GOT3 (cell line): ENCODE measurements at places on chromosomes 2 and 18.

- no peak for DNase-seq
These were observed 8.3 kb upstream of the WNT6 start for GRCh38 chr2:218851286-218851685.

DNA sequence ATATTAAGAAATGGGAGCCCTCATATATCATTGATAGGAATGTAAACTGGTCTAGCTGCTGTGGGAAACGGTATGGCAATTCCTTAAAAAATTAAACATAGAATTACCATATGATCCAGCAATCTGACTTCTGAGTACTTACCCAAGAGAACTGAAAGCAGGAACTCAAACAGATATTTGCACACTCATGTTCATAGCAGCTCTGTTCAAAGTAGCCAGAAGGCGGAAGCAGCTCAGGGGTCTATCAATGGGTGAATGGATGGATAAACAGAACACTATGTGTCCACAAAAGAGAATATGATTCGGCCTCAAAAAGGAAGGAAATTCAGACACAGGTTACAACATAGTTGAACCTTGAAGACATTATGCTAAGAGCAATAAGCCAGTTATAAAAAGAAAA, 135.7 kb upstream of the NDUFV2 start:
- no peak for DNase-seq

DNA sequence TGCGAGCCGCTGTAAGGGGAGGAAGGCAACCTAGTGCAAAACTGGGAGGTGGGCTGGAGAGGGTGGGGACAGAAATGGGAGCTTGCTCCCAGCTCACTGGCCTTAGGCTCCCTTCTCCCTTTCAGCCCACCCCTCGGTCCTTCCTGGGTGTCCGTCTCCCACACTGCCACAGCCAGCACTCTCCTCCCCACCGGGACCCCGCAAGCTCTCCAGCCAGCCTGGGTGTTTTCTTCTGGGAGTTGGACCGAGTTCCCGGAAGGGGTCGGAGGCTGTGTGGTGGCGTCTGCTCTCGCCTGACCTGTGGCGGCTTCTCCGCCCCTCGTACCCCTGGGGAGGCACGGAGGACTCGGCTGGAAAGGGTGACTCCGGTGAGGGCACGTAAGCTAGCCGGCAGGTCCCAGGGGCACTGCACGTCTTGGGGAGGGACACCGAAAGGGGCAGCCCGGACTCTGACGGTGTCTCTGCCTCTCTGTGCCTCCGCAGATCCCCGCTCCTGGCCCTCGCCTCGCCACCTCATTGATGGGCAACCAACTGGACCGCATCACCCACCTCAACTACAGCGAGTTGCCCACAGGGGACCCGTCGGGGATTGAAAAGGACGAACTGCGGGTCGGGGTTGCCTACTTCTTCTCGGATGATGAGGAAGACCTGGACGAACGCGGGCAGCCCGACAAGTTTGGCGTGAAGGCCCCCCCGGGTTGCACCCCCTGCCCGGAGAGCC, 1.1 kb downstream of the LRATD1 start:
- DNase-seq: no peak

DNA sequence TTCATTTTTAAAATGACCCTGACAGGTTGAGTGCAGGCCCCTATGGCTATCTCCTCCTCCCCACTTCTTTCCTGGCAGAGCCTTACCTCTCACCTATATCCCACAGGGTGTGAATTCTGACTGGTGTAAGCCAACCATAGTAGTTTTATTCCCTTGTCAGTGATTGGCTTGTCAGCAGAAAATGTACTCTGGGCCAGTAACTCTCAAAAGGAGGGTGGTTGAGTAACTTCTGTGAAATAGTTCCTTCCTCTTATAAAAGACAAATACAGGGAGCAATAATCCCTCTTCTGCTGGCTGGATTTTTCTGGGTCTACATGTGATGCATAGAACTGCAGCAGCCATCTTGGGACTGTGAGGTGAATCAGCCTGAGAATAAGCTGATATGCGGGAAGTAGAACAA, 83.4 kb downstream of the RAPH1 start:
- DNase-seq: no peak

DNA sequence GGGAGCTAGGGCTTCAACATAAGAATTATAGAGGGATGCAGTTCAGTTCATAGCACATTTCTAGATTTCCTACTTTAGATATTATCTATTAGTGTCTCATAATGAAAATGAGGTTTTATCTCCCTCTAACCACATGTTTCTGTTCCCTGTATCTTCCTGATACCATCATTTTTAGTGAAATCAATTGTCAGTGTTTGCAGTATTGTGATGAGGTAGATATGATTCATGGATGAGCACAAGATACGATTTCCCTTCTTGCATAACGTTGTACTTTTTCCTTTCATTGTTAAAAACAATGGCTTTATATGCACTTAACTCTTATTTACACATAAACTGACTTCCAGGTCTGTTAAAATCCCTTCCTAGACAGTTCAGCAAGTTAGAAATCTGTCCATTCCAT, 211.4 kb downstream of the ZBTB7C start:
- no peak for DNase-seq

DNA sequence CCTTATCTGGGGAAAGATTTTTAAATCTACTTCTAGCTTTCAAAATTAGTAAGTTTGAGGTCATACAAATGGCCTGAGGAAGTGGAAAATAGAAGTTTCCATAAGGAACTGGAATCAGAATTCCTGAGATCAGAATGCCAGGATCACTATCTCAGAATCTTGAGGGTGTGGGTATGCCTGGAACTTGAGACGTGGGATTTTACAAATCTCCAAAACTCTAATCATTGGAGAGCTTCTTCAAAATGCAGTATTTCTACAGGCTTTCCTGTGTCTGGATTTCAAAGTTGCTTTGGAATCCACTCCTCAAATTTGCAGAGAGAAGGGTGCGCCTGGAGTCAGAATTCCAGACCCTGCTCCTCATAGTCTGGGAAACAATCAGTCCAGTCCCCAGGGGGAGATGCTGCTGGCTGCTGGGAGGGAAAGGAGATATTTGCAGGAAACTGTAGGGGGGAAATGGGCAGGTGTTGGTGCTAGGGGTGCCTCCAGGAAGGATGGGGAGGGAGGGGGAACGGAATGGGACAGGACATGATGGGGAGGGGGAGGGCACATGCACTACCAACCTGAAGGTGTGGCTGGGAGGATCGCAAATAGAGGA, 31.0 kb upstream of the CATIP start:
- DNase-seq: no peak

- no peak for DNase-seq
These were observed 10.9 kb downstream of the WDR7 start for GRCh38 chr18:56662063-56662408.

GRCh38 chr2:174594456-174594855, 3.1 kb downstream of the WIPF1 start:
- no peak for DNase-seq

DNA sequence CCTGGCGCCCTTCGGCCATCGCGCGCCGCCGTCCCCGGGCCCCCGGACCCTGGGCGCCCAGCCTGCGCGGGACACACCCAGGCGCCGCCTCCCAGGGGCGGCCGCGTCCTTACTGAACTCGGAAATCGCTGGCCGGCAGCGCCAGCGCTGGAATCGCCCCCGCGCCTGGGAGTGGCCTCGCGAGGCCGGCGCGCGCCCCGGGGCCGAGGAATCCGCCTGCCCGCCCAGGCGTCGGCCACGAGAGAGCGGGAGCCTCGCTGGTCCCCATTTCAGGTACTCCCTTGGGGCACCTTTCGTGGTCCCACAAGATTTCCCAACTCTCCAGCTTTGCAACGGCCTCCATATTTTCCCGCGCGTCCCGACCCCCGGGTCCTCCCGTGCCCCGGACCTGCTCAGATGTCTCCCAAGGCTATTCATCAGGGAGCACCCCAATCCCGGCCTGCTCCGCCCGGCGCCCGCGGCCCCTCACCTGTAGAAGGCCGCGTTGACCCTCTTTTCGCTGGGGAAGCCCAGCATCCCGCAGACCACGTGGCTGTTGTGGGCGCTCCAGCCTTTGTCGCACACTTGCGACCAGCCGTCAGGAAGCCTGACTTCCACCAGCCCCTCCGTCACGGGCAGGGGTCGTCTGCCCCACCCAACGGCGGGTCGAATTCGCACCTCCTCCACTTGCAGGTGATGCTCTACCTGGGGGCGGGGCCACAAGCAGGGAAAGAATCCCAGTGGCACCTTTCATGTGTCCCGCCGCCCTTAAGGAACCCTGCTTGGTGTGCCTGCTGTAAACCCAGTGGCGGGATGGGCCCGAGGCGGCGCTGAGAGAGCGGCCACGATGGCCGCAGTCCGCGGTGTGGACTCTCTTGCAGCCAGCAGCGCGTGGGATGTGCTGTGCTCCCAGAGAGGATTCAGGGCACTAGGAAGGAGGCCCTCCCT, 4.6 kb downstream of the LOXL3 start:
- no peak for DNase-seq

DNA sequence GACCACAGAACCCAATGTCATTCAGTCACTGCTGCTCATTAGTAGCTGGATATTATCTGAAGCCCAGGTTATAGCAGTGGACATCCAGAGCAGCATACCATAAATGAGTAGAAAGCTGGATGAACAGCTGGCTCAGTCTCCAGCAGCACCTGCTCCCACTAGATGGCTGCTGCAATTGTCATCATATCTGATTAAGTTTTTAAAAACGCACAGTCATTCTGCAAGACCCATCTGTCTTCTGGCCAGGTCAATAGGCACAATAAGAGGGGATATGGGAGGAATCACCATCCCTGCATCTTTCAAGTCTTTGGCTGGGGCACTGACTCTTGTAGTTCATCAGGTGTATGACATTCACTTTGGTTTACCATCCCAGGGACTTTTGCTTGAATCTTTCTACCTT, 55.1 kb upstream of the XDH start:
- no peak for DNase-seq

DNA sequence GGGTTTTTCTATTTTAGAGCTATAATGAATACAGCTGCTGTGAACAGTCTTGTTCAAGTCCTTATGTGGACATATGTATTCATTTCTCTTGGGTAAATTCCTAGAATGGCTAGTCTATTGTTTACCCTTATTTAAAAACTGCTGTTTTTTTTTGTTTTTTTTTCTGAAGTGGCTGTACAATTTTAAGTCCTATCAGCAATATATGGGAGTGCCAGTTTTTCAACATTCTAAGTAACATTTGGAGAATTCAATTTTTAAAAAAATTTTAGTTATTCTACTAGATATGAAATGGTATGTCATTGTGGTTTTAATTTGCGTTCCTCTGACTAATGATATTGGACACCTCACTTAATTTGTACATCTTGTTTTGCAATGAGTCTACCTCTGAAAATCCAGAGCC, 349.7 kb downstream of the SATB2 start:
- no peak for DNase-seq

DNA sequence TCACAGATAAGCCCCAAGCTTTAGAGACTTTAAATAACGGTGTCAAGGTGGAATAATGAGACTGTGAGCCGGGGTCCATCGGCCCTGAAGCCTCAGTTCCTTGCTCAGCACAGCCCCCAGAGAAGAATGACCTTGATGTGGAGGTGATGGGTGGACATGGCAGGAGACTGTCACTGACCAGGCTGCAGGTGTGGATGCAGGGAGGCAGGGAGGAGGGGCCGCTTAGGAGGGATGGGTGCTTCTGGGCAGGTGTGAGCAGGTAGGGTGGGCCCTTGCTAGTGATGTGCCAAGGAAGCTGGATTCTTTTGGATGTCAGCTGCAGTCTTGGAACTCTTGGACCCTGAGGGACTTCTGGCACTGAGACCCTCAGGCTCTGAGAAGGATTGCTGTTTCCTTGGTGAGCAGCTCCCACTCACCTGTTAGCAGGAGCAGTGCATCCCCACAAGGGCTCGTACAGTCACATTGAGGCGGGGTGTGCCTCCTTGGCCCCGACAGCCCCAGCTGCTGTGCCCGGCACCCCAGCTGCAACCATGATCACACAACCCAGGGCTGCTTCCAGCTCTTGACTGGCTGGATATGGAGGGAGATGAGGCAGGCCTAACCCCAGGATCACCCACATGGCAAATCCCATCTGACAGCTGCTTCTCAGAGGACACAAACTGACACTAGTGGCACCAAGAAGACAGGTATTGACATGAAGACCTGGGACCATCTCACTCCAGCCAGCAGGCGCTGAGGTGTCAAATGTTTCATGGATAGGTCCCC, 209.8 kb upstream of the HDAC4 start:
- DNase-seq: no peak

DNA sequence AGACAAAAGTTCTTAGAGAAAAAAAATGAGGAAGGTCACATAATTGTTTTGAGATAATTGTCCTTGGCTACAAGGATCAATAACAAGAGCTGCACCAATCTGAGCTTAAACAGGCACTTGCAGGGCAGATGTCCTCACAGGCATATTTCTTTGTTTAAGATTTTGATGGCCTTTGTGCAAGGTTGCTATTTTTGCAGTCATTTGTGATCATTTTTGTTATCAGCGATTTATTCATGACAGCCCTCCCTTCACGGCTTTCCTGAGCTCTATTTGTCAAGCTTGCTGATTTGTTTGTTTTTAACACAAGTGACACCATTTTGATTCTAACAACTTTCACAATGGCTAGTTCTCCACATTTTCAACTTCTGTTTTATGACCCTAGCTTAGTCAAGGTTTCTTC, 418.6 kb upstream of the REG3G start:
- no peak for DNase-seq

- no peak for DNase-seq
These were observed 126.7 kb downstream of the OSBPL1A start for GRCh38 chr18:24270937-24271380.

GRCh38 chr2:235050980-235051351, 99.1 kb downstream of the SH3BP4 start:
- peak; percentile 59 for DNase-seq

DNA sequence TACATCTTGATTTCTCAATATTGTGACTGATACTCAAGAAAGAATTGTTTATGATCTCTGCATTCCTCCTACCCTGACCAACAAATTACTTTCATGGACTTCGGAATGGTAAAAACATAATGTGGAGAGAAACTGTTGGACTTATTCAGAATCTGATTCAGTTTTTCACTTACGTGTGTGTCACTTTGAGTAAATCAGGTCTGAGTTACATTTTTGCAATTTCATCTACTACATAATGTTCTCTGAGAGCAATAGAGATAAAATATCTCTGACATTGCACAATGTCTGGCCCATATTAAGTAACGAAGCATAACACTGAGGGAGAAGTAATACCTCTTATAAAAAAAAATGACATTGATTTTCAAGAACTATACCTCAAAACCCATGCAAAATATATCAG, 1337.9 kb upstream of the CHAC2 start:
- DNase-seq: no peak

- DNase-seq: no peak
These were observed 141.1 kb downstream of the PARD3B start for GRCh38 chr2:204686406-204686805.

- DNase-seq: no peak
These were observed 56.8 kb downstream of the AGFG1 start for GRCh38 chr2:227528803-227529202.

- DNase-seq: no peak
These were observed 30.1 kb upstream of the GALNT14 start for GRCh38 chr2:31168291-31168690.

- DNase-seq: no peak
These were observed 239.4 kb upstream of the SPRED2 start for GRCh38 chr2:65671670-65672242.

- no peak for DNase-seq
These were observed 315.9 kb downstream of the DSEL start for GRCh38 chr18:67200665-67201064.

GRCh38 chr18:44599412-44599811, 81.3 kb upstream of the SETBP1 start:
- DNase-seq: peak; percentile 7
